ENCODE measurements at places on chromosomes 5 and 9.

- no peak for DNase-seq
These were observed 165.7 kb downstream of the SPOCK1 start for GRCh38 chr5:137333475-137333874.

- DNase-seq: no peak
These were observed 115.8 kb upstream of the RASEF start for GRCh38 chr9:83178717-83179116.

- DNase-seq: no peak
These were observed 48.5 kb downstream of the MTRR start for GRCh38 chr5:7917130-7918123.

DNA sequence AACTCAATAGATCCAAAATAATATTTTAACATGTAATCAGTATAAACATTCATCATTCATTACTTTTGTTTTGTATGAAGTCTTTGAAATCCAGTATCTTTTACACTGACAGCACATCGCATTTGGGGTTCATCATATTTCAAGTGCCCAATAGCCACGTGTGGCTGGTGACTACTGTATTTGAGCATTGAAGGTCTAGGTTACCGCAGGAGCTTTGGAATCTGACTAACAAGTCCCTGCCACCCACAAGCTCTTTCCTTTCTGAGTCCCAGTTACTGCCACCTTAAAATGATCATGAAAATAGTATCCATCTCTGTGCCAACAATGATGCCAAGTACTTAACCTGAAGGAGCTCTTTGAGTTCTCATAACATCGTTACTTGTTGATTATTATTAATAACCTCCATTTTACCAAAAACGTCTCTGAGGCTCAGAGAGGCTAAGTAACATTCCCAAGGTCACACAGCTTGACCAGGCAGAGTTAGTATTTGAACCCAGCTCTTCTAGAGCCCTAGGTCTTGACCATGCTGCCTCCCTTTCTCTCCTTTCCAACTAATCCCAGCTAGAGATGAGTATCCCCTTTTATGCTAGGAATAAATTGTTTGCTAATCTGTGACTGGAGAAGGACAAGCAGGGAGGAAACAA, 24.2 kb downstream of the ARHGEF37 start:
- no peak for DNase-seq

DNA sequence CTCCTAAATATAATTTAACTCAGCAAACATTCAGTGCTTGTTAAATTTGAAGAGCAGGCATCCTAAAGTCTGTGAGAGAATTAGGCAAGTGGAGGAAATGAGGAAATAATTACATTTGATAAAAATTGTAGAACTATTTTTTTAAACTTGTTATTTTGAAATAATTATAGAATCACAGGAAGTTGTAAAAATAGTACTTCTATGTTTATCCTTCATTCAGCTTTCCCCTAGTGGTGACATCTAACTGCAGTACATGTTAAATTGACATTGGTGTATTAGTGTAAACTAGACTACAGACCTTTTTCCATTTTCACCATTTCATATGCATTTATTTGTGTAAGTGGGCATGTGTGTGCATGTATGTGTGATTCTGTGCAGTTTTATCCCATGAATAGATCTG, 51.6 kb downstream of the F2RL2 start:
- no peak for DNase-seq

- DNase-seq: no peak
These were observed 36.5 kb downstream of the PALM2AKAP2 start for GRCh38 chr9:109816490-109816889.

- DNase-seq: no peak
These were observed 95.4 kb downstream of the PAM start for GRCh38 chr5:102850503-102850902.

DNA sequence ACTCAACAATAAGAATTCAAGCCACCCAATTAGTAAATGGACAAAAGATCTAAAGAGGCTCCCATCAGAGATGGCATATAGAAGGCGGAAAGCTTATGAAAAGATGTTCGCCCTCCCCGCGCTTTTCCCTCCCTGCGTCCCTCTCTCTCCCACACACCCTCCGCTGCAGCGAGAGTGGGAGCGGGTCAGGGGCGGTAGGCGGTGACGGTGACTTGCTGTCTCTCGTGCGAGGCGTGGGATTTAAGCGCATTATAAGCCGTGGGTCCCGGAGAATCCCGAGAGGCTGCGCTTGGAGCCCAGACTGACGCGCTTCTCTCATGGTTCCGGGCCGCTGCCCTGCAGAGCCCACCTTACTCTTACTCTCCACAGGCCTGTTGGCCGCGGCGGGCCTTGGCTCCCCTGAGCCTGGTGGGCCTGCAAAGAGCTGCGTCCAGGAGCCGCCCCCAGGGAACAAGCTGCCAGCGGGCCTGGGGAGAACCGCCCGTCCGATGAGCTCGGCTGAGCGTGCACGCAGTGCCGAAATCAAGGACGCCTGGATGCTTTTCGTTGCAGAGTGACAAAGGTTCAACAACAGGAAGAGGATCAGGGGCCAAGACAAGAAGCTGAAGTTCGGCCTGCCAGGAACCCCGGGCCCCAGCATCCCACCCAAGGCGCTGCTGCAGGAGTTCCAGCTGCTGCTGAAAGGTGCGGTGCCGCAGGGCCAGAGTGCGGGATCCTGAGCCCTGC, 42.6 kb upstream of the BICD2 start:
- DNase-seq: no peak

All from stimulated activated CD4-positive, alpha-beta T cell treated with anti-CD3 and anti-CD28 coated beads, Interleukin-4, amount 100 ng/mL, for 4 hours (primary cell).